ENCODE measurements at places on chromosomes 12 and 14.
A peak's percentile ranks its signal among the peaks of the same experiment; 100 is the strongest.

DNA sequence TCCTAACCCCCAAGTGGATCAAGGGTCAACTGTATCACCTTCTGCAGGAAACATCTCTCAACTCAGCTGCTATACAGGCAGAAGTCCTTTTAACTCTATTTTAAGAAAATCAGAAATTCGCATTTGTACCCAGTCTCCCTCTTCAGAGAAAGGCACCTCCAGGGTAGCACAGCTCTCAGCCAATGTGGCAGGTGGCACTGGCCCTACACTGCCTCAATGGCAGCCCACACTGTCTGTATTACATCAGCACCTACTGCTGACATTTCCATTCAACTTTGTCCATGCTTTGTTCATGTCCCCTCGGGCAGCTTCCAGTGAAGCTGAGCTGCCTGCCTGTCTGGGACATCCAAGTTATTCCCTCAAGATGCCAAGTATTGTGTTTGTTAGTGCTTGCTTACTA lies 8.8 kb downstream of the SPTSSA start:
- DNase-seq = no peak

DNA sequence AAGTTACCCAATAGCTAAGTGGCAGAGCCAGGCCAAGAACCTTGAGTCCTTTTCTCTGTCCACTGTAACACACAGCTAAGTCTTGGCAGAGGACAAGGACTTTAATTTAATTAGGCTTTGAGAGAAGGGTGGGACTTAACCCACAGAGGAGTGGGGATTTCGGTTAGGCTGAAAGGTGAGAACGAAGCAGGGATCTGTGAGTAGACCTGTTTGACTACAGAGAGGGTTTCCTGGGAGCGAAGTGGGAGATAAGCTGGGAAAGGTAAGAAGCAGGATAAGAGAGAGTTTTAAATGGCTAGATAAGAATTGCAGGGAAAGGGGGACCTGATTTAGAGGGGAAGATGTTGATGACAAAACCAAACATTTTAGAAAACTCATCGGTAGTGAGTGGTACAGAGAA lies 2.0 kb upstream of the PPFIBP1 start:
- DNase-seq = no peak

GRCh38 chr14:34049790-34050189 lies 98.9 kb upstream of the EGLN3 start:
- no peak for DNase-seq

- peak; percentile 9 for DNase-seq
Measured at GRCh38 chr12:107844312-107844921, 69.9 kb downstream of the ASCL4 start.

GRCh38 chr12:53218551-53219291 lies 11.7 kb upstream of the ITGB7 start:
- DNase-seq = peak; percentile 55

GRCh38 chr12:71840231-71840847 lies 780 bp downstream of the TBC1D15 start:
- no peak for DNase-seq

DNA sequence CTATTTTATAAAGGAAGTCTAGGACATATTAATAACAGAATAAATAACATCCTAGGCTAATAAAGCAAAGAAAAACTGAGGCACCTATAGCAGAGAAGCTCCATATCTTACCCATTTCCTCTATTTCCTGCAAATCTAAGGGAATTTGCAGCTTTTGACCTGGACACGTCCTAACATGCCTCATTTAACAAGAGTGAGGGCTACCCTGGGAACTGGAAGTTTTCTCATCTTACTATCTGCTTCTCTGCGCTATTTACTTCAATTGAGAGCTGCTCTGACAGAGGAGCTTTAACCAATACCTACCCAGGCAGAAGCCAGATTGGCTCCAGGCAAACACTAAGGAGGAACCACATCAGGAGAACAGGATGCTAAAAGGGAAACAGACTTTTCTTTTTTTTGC lies 5.7 kb downstream of the YBX3 start:
- DNase-seq = no peak

DNA sequence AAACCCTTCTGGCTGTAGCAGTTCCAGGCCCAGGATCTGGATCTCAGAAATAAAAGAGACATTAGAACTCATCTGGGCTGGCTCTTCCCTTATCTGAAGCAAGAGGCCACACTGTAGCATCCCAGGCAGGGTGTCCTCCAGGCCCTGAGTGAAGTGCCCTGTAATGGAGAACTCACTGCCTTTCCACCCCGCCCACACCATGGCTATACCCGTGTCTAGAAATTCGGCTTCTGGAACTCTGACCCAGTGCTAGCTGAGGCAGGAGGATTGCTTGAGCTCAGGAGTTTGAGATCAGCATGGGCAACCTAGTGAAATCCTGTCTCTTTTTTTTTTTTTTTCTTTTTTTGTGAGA lies 23.5 kb upstream of the PLEKHG3 start:
- DNase-seq = no peak

GRCh38 chr12:78324234-78324633 lies 493.5 kb downstream of the NAV3 start:
- no peak for DNase-seq

DNA sequence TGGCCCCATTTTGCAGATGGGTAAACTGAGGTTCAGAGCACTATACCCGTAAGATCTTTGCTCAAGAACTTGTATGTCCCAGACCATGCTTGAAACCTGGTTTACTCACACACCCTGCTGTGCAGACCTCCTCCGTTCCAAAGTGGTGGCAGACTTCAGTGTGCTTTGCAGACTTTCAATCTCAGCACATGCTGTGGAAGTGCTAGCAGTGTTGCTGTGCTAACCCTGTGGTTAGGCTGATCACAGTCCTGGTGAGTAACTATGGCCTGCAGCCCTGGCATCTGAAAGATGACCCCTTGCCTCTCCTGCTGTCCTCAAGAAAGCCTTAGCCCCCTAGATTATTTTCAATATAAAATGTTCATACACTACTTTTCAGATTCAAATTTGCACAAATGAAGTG lies 450.6 kb downstream of the DPF3 start:
- no peak for DNase-seq

- DNase-seq = no peak
Measured at GRCh38 chr14:75630695-75631452, 29.8 kb downstream of the ERG28 start.

DNA sequence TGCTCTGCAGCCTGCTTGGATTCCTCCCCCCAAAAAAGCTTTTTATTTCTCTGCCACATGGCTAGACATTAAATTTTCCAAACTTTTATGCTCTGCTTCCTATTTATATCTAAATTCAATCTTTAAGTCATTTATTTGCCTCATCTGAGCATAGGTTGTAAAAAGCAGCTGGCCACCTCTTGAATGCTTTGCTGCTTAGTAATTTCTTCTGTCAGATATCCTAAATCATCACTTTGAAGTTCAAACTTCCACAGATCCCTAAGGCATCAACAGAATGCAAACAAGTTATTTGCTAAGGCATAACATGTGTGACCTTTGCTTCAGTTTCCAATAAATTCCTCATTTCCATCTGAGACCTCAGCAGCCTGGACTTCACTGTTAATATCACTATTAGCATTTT lies 209.6 kb downstream of the FSCB start:
- DNase-seq = no peak

- no peak for DNase-seq
Measured at GRCh38 chr14:64005822-64006221, 153.0 kb downstream of the SYNE2 start.

GRCh38 chr14:75303381-75303789 lies 24.8 kb downstream of the FOS start:
- peak; percentile 87 for DNase-seq

GRCh38 chr12:109557200-109557599 lies 16.1 kb downstream of the MMAB start:
- no peak for DNase-seq

DNA sequence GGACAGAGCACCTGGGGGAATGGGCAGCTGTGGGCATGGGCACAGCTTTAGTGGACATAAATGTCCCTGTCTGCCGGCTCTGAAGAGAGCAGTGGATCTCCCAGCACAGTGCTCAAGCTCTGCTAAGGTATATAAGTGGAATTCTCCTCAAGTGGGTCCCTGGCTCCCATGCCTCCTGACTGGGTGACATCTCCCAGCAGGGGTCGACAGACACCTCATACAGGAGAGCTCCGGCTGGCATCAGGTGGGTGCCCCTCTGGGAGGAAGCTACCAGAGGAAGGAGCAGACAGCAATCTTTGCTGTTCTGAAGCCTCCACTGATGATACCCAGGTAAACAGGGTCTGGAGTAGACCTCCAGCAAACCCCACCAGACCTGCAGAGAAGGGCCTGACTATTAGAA lies 25.0 kb upstream of the NUAK1 start:
- DNase-seq = no peak

GRCh38 chr12:5428332-5429221 lies 3.3 kb upstream of the NTF3 start:
- DNase-seq = peak; percentile 82

GRCh38 chr12:2183556-2184541 lies 131.1 kb downstream of the CACNA1C start:
- peak; percentile 15 for DNase-seq

GRCh38 chr12:2925322-2925995 lies 33.7 kb upstream of the TEAD4 start:
- no peak for DNase-seq

DNA sequence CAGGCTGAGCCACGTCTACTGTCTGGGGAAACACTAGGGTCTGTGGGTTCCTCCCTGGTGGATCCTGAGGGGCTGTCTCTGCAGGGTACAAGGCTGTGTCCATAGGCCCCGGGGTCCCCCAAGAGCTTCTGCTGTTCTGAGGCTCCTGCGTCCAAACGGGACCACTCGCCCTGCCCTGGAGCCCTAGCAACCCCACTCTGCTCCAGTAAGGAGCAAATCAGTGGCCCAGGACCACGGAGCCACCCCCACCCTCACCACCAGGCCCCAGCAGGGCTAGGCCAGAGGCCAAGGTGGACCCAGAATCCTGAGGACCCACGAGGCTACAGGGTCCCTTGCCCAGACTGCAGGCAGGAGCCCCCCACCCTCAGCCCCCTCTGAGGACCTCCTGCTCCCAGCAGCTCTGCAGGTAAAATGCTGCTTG lies 75.1 kb upstream of the GALNT9 start:
- no peak for DNase-seq

DNA sequence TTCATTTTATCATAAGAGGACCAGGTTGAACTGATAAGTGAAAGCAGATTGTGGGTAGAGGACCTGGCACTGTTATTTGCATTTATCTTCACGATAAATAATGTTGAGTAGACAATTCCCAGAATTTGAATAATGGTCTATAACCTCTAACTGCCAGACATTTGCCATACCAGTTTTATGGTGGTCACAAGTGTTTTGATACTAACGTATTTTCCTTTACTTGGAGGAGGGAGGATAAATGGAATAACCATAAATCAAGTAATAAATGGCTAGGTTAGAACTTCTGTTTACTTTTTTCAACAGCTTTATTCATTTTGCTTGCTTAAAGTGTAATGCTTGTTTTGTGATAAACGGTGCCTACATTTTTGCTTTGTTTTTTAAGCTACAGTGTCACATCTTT lies 9.5 kb downstream of the PAX9 start:
- DNase-seq = no peak
